ENCODE measurements at places on chromosomes 13 and 19. TPM values are rescaled to one million over a fixed set of nuclear protein-coding genes. Genes with fewer than 3 reads are reported as not detected.

The ZNF44 gene
- 19.2 TPM for polyA plus RNA-seq

The ICAM5 gene
- polyA plus RNA-seq, result 2.3 TPM

The SPTBN4 gene
- 12.7 TPM for polyA plus RNA-seq

The CRTC1 gene
- 10.4 TPM for polyA plus RNA-seq

The ATP1A3 gene
- polyA plus RNA-seq, result 36.2 TPM

The LIM2 gene
- not detected for polyA plus RNA-seq

The ADM5 gene
- 7.2 TPM for polyA plus RNA-seq

The IGFLR1 gene
- 4.6 TPM for polyA plus RNA-seq

The SPC24 gene
- polyA plus RNA-seq, result 2.5 TPM

The PDE4A gene
- polyA plus RNA-seq, result 4.7 TPM

The TYROBP gene
- not detected for polyA plus RNA-seq

The CKM gene
- polyA plus RNA-seq, result not detected

The FFAR3 gene
- polyA plus RNA-seq, result not detected

The ATP8B3 gene
- polyA plus RNA-seq, result 0.74 TPM

The CACNG7 gene
- 37.0 TPM for polyA plus RNA-seq

The RSPH6A gene
- not detected for polyA plus RNA-seq

The KIRREL2 gene
- polyA plus RNA-seq, result 2.1 TPM

The ZNF491 gene
- polyA plus RNA-seq, result 29.8 TPM

The MYO16 gene
- 2.5 TPM for polyA plus RNA-seq

The NKG7 gene
- polyA plus RNA-seq, result not detected

The OR10H4 gene
- polyA plus RNA-seq, result not detected

The KIR3DL2 gene
- not detected for polyA plus RNA-seq

The ZSCAN4 gene
- not detected for polyA plus RNA-seq

The DNAAF3 gene
- 0.38 TPM for polyA plus RNA-seq

The GFY gene
- polyA plus RNA-seq, result not detected

The MARCHF2 gene
- 67.9 TPM for polyA plus RNA-seq

The LILRB2 gene
- polyA plus RNA-seq, result not detected

The GGN gene
- 0.21 TPM for polyA plus RNA-seq

The SLC44A2 gene
- 50.0 TPM for polyA plus RNA-seq

The NBEA gene
- polyA plus RNA-seq, result 55.8 TPM

The IFI30 gene
- 0.82 TPM for polyA plus RNA-seq

The PABPC3 gene
- polyA plus RNA-seq, result not detected

The SIGLEC12 gene
- polyA plus RNA-seq, result not detected

The CD177 gene
- not detected for polyA plus RNA-seq

The MUC16 gene
- not detected for polyA plus RNA-seq

The ZNF57 gene
- 3.0 TPM for polyA plus RNA-seq

The HS6ST3 gene
- 10.9 TPM for polyA plus RNA-seq

The EFNB2 gene
- 53.1 TPM for polyA plus RNA-seq

The ZNF221 gene
- polyA plus RNA-seq, result 7.4 TPM

The MEIOSIN gene
- polyA plus RNA-seq, result not detected

The RNASEH2A gene
- 25.7 TPM for polyA plus RNA-seq

The ZNF837 gene
- 4.5 TPM for polyA plus RNA-seq

The USHBP1 gene
- 0.59 TPM for polyA plus RNA-seq

The KMT2B gene
- 15.8 TPM for polyA plus RNA-seq

The LRRC4B gene
- polyA plus RNA-seq, result 98.9 TPM

The APOE gene
- polyA plus RNA-seq, result 9.8 TPM

The TPTE2 gene
- 1.0 TPM for polyA plus RNA-seq

The DLEU7 gene
- polyA plus RNA-seq, result 0.26 TPM

The CEACAM8 gene
- polyA plus RNA-seq, result not detected

The ZNF540 gene
- 22.5 TPM for polyA plus RNA-seq

The NR2C2AP gene
- polyA plus RNA-seq, result 21.6 TPM

The MATK gene
- 4.1 TPM for polyA plus RNA-seq

The ZNF814 gene
- polyA plus RNA-seq, result 12.4 TPM

The RNF17 gene
- not detected for polyA plus RNA-seq

The KLK2 gene
- polyA plus RNA-seq, result not detected

Measured in neural cell (in vitro differentiated cells).